ENCODE measurements at places on chromosomes 3 and 15.

DNA sequence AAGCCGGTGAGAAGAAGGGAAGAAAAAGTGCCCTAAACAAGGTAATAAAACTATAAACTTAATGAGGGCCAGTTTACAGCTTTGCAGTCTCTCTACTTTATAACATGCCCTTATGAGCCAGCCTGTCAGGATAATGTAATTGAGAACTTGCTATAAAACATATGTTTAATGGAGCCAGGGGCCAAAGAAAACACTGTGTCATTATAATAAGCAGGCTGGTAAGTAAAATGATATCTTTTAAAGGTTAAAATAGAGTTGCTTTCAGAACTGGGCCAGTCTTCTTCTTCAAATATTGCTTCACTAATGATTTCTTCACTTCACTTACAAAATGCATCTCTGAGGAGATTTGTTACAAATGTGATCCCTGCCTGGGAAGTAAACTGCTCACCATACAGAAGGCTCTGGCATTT is 192.5 kb downstream of the SHOX2 start:
- DNase-seq, result no peak

DNA sequence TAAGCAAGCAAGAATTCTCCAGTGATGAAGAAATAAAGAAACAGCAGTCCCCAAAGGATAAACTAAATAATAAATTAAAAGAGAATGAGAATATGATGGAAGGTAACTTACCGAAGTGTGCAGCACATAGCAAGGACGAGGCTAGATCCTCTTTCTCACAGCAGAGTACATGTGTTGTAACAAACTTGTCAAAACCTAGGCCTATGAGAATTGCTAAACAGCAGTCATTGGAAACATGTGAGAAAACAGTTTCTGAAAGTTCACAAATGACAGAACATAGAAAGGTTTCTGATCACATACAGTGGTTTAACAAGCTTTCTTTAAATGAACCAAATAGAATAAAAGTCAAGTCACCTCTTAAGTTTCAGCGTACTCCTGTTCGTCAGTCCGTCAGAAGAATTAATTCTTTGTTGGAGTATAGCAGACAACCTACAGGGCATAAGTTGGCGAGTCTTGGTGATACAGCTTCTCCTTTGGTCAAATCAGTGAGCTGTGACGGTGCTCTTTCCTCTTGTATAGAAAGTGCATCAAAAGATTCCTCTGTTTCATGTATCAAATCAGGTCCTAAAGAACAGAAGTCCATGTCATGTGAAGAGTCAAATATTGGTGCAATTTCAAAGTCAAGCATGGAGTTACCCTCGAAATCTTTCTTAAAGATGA is 4.5 kb upstream of the SCG5 start:
- no peak for DNase-seq

- DNase-seq, result no peak
Observed at GRCh38 chr3:87997298-87997697, 61.5 kb downstream of the CGGBP1 start.

DNA sequence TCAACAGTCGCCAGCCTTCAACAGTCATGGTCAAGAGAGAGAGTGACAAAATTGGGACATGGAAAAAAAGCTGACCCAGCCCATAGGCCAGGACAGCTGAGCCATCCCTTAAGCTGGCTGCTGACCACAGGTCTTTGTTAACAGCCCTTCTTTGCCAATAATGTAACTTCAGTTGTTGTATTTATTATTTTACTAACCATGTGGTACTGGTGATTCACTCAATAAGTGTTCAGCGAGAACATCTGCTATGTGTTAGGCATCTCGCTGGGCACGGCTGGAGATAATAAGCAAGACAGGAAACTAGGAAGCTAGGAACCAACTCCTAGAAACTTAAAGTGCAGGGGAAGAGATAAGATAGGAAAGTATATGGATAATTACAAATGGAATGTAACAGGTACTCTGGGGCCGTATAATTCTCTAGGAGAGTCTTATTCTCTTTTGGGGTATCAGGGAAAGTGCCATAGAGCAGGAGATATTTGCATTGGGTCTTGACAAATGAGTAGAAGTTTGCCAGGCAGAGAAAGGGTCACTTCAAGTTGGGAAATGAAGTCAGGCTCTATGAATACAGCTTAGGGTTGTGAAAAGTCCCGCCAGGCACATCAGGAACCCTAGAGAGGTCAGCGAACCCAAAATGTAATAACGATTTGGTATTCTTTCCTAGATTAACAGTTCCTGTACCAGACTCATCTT is 84.0 kb upstream of the TRA2B start:
- DNase-seq, result no peak

- peak; percentile 72 for DNase-seq
Observed at GRCh38 chr15:78438619-78439285, 736 bp downstream of the IREB2 start.

DNA sequence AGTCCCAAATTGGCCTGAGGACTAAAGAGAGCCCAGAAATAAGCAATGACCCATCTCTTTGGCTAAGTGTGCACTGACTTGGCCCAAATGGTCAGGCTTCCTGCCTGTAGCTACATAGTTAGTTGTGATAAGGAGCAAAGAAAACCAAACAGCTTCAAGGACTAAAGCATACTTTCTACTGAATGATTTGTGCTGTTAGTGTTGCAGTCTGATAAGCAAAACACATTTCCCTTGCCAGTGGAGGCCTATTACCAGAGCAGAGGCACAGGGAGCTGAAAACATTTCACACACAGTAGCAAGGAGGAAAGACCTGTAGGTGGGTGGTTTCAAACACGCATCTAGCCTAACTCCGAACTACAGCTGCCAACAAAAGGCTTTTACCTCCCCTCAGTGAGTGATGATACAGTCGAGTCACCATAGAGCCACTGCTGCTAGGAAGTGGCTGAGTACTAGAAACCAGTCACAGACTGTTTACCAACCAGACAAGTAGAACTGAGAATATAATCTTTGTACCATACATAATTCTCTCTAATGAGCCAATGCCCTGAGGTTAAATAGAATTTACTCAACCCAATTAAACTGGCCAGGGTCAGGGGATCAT is 222.3 kb upstream of the THBS1 start:
- DNase-seq, result no peak
